ENCODE measurements at places on chromosomes 7 and 10.
A peak's percentile ranks its signal among the peaks of the same experiment; 100 is the strongest.

DNA sequence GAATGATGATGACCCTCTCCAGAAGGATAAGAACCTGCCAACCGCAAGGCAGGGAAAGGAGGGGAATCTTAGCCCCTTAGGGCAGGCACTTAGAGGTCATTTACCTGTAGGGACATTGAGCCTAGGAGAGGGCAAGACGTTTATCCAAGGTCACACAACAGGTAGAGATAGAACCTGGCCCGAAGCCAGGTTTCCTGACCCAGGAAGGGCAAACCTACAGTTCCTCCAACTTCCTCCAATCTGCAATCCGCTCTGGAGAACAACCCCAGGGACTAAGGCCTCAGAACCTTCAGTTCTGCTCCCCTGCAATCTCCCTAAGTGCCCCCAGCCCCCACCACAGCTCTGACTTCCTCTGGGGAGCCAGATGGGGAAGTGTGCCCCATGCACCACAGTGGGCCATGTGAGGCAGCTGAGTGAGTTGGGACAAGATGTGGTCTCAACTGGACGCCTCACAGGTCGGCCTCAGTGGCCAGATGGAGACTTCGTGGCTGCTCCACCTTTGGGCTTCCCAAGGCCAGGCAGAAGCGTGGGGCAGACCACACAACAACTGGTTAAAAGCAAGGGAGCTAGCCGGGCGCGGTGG is 1.4 kb upstream of the PSAP start:
- no peak for DNase-seq

DNA sequence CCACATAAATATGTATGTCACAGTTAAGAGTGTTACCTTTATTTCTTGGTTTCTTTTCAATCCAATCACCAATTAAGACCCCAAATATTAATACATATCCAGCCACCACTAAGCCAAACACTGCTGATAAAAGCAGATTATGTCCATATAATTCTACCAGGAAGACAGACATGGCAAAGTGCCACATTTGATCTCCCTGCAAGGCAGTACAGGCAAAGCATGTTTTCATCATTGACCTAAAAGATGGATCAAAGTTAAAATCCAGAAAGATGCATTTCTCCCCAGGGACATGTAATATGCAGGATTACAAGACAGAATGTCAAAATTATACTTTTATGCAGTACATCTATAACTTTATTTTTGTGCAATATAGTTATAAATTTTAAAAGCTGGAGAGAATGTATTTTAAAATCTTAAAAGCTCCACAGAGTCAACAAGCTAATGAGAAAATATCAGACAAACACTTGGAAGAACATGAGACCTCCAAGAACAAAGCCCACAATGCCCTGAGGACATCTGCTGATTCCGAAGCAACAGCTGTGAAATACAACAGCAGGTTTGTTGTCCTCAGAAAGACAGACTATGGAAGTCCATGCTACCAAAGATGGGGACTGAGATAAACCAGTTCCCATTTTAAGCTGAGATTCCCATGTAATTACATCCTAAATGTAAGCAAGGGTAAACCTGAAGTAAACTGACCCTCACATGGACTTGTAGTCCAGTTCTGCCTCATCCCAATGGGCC is 54.5 kb upstream of the TOMM7 start:
- no peak for DNase-seq

DNA sequence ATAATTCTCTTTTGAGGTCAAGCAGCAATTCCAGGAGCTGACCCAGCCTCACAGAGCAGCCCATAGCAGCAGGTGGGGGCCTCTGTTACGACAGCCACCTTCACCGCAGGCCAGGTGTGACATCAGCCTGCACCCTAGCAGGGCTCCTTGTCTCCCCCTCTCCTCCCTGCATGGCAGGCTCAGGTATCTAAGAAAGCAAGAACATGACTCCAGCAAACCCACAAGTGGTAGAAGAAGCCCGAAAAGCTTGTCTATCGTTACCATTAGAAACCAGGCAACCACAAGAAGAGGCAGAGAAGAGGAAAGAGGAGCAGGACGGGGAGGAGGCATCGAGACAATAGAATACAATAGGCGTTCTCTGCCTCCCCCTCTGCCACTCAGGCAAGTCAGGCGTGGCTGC is 104.0 kb upstream of the PRR15 start:
- no peak for DNase-seq

GRCh38 chr7:41967156-41967555 is 264.3 kb upstream of the INHBA start:
- no peak for DNase-seq

DNA sequence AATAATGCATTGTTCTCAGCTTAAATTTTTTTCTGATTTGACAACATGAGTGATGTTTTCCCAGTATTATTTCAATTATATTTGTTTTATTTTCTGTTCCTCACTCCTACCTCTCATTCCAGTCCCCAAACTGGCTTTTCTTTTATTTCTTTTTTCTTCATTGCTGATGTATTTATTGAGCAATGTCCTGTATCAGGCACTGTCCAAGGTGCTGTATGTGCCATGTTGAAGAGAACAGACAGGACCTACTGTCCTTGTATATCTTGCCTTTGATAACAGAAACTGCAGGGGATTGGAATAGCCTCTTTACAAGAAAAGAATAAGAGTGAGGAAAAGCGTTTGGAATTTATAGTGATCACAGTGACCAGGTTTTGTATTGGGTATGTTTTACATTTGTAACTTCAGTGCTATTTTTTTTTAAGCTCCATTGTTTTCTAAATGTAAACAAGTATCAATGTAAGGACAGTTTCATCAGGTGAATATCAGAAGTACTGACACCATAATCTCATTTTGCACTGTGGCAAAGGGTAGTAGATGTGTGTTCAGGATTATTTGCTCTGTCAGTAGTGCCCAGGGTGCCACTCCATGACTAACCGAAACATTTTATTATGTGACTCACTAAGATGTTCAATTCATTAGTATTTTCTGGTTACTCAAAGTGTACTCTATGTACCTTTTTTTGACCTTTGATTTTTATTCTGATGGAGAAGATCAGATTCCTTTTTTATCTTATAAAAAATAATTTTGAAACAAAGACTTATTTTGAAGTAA is 15.6 kb upstream of the CLDN12 start:
- DNase-seq, result no peak

DNA sequence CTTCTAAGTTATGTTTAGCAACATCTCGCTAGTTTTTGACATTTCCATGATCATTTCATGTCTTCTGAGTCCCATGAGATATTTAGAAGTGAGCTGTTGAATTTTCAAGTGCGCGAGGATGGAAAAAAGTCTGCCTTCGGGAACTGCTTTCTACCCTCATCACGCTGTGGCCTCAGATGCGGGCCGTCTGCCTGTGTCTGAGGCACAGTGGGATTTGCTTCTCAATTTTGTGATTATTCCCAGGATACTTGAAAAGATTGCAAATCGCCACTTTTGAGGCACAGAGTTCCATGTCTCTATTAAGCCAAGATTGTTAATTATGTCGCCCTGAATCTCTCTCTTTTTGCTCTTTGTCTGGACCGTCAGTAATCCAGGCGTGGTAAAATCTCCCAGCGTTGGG is 30.8 kb upstream of the NKX6-2 start:
- no peak for DNase-seq

GRCh38 chr7:40986351-40986873 is 716.5 kb downstream of the INHBA start:
- DNase-seq, result no peak

GRCh38 chr7:100627238-100627549 is 14.2 kb downstream of the TFR2 start:
- no peak for DNase-seq

GRCh38 chr7:22718911-22719420 is 8.0 kb upstream of the IL6 start:
- DNase-seq, result no peak

DNA sequence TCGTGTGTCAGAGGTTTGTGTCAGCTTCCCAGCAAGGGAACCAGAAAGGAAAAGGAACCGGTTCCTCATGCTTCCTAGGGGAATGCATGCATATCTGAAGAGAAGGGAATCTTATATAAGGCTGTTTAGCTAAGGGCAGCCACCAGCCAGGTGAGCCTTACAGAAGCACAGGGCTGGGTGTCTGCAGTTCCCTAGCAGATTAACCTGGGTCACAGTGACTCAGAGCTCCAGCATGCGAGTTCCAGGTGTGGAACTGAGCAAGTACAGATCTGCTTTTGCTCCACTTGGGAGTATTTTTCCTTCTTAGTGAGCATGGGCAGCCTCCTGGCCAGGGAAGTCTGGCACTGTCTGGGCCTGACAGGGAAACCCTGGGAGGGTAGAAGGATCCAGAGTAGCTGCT is 957 bp upstream of the ANKRD2 start:
- no peak for DNase-seq

- no peak for DNase-seq
These were observed 51.5 kb downstream of the STK17A start for GRCh38 chr7:43634384-43634783.

GRCh38 chr7:1531263-1531978 is 919 bp downstream of the MAFK start:
- peak; percentile 40 for DNase-seq
